GDM1 (cell line): ENCODE measurements at places on chromosomes 11 and 22.

DNA sequence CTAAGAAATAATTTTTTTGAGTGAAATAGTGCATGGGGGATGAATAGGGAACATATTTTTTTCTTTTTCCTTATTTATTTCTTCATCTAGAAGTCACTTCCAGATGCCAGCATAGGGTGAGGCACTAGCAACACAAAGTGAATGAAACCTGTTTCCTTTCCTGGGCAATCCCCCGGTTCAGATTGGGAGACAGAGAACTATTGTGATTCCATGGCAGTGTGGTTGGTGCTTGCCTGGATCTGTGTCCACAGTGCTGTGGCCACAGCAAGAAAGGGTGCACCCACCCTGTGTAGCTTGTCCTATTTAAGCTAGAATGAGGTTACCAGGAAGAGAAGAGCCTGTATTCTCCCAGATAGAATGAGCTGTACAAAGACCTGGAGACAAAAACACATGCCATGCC is 57.6 kb downstream of the SLC5A1 start:
- DNase-seq = no peak

DNA sequence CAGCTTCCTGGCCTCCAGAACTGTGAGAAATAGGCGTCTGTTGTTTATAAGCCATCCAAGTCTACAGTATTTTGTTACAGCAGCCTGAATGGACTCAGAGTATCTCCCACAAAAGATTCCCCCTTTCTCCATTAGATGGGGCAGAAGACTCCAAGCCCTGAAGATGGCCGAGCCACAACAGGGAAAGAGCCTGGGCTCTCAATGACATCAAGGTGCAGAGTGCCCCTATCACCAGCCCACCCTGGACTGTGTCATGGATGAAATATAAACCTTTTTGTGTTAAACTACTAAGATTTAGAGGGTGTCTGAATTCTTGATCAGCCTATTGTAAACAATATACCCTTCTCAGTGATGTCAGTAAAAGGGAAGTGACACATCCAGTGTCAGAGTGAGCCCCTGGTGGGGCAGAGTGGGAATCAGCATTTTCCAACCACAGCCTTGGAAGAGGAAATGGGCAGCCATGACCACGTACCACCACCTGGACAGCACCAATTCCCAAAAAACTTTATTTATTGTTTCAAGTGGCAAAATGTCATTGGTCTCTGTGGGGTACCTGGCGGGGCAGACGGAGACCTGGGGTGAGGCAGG is 25.5 kb downstream of the TNKS1BP1 start:
- DNase-seq = no peak

DNA sequence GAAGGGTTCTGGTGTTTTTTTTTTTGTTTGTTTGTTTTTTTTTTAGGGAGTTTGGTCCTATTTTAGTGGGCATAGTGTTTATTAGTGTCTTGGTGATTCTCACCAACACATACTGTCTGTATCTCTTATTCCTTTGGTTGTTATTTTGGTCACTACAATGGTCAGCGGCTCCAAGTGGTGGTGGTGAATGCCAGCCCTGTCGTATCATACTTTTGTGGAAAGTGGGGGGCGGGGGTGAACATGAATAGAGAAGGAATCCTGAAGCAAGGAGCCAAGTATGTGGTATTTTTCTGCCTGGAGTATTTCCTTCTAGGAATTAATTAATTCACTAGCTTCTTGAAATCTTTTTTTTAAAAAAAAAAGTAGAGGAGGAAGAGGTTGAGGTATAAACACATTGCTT is 79.6 kb downstream of the GRK3 start:
- no peak for DNase-seq

DNA sequence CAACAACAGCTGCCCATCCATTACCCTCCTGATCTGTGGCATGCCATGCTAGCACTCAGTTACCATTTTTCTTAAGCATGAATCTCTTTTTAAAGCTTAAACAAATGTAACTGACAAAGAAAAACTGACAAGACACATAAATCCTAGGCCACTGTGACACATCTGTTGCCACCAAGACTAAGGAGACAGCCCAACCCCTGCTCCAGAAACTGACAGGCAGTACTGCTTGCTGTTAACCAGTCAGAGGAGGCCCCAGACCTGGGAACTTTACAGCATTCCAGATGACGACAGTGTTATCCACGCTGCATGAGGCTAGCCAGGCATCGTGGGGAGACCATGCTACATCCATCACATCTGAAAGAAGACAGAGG is 33.8 kb downstream of the HIRA start:
- DNase-seq = no peak

- no peak for DNase-seq
Observed at GRCh38 chr11:70914496-70914895, 337.9 kb downstream of the SHANK2 start.

GRCh38 chr11:22244986-22245592 is 52.2 kb downstream of the ANO5 start:
- peak; percentile 3 for DNase-seq

DNA sequence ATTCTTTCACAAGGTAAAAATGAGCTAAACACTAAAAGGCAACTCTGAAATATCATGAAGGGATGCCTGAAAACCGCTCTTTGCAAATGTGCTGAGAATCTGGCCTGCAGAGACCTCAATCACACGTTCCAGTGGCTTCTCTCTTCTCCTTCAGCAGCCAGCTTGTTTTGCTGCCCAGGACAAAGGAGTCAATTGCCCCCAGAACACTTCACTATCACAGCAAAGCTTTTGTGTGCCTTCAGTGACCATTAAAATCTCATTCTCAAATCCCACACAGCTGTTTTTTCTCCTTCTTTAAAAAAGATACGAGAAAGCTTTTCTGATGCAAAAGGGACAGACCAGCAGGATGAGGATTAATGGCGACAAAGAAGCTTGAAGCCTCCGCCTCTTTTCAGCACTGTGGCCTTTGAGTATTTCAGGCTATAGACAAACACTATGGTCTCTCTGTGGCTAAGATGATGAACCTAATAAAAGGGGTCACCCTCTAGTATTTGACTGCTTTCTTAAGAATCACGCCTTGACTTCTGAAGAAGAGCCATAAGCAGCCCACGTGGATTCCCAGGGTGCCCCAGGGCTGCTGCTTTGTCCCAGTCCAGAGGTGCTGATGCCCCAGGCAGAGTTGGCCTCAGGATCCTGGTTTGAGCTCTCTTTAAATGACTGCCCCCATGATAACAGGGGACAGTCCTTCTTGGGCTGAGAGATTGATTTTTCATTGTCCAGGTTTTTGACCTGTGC is 33.4 kb upstream of the NRIP3 start:
- DNase-seq = no peak

- no peak for DNase-seq
Observed at GRCh38 chr22:38774496-38775166, 18.8 kb upstream of the SUN2 start.

DNA sequence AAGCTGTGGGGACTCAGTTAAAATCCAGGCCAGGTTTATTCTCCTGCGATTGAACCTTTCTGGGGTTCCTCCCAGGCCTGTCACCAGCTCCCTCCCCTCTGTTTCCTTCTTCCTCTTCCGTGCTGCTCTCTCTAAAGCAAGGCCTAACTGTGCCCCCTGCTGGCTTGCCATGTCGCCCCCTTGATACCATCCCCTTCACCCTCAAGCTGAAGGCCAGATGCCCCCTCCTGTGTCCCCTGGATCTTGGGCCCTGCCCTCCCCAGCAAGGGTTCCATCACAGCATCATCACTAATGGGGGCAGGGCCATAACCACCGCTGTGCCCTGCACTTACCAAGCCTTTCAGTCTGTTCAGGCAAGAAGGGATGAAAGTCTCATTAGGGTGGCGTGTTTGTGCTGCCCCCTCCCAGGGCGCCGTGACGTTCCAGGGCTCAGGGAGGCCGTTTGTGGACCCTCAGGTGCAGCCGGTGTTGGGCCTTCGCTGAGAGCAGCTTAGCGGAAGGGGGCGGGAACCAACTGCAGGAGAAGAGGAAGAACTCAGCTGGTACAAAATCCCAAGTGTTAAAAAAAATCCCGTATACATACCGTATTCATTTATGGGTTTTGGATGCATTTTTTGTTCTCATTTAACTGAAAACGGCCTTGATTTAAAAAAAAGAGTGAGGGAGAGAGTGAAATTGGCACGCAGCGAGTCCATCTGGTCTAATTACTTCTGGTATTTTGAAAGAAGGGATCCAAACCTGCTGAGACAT is 69.9 kb downstream of the MPPED1 start:
- peak; percentile 37 for DNase-seq

GRCh38 chr22:45775062-45775461 is 103.4 kb downstream of the ATXN10 start:
- no peak for DNase-seq

DNA sequence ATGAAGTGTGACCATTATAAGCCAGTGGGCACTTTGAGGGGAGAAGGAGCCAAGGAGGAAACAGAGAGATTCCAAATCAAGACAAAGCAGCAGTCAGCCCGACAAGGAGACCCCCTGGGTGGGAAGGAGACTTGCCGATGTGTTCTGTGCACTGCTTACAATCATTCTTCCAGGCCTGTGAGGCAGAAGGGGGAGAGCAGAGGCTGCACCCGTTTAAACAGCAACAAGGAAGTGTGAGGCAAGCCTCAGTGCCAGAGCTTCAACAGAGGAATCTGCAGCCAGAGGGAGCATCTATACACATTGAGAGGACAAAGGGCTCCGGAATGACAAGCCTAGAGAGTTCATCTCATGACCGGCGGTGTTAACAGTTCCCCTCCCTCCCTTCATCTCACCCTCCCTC is 121.1 kb downstream of the NXPE2 start:
- DNase-seq = no peak

- no peak for DNase-seq
Observed at GRCh38 chr22:32800158-32800882, 1.2 kb upstream of the TIMP3 start.

- no peak for DNase-seq
Observed at GRCh38 chr22:49791682-49792081, 36.0 kb downstream of the BRD1 start.

GRCh38 chr11:29251738-29252137 is 765.1 kb downstream of the KCNA4 start:
- no peak for DNase-seq

- no peak for DNase-seq
Observed at GRCh38 chr11:86511086-86511551, 136.4 kb downstream of the CCDC81 start.

- no peak for DNase-seq
Observed at GRCh38 chr11:57427727-57428082, 784 bp upstream of the SLC43A3 start.

GRCh38 chr11:88250566-88251242 is 75.5 kb upstream of the RAB38 start:
- no peak for DNase-seq

- no peak for DNase-seq
Observed at GRCh38 chr11:127576210-127576609, 575.6 kb upstream of the KIRREL3 start.

GRCh38 chr11:120801801-120802689 is 221.9 kb upstream of the TBCEL start:
- no peak for DNase-seq

GRCh38 chr22:23089010-23089409 is 18.7 kb downstream of the GNAZ start:
- DNase-seq = no peak

DNA sequence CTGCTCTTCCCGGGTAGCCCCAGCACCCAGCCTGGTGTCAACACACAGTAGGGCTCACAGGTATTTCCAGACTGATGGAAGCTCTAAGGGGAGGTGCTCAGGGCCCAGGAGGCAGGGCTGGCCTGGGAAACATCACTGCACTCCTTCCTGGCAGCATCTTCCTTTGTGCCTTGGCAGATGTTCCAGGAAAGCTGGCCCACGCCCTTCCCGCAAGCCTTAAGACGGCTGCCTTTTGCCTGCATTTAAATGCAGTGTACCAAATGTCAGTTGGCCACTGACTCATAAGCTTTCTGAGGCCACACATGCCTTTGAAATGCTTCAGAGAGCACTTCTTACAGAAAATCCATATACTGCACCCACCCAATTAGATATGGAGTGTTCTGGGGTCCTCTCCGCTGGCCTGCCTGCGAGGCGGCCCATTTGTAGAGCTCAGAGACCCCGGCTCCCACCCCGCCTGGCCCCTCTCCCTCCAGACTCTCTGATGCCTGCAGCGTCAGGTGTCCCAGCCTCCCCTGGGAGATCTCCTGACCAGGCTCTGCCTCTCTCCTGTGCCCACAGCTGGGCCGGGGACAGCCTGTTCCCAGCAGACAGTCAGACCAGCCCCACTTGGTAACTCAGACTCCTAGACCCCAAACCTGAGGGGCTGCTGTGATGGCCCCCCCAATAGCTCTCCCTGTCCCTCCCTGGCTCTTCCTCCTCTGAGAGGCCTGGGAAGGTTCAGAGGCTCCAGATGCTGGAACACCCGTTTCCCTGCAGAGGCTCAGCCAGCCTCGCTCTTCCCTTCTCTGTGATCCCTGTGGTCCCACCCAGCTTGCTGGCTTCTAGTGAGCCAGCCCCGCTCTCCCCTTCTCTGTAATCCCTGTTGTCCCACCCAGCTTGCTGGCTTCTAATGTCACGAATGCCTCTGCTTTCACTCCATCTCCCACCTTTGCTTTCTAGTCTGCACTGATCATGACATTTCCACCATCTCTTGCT is 47.6 kb upstream of the THY1 start:
- DNase-seq = no peak

DNA sequence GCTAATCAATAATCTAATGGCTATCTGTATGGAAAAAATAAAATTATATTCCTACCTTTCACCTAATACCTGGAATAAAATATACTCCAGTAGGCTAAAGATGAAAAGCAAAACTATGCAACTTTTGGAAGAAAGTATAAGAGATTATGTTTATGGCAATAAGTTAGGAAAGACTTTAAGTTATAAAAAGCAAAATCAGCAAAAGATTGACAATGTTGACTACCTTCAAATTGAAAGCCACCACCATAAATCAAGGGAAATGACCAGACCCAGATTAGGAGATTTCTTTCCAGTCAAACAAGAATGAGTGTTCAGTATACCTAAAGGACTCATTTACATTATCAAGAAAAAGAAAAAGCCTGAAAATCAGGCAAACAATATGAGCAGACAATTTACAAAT is 159.1 kb upstream of the ZBED5 start:
- DNase-seq = no peak

DNA sequence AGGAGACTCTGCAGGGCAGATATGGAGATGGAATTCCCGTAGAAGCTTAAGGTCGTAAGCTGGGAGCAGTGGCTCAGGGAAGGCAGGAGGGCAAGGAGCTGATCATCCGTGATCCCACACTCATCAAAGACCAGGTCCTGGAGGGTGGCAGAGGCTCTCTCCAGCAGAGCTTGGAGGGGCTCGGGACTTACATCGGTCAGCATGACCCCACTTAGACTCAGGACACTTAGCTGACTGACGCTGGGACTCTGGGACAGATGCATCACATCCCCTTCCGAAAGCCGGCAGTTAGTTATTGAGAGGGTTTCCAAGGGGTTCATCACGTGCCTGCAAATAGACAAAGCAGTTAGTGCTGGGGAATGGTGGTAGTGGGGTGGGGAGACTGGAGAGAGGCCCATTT is 10.7 kb downstream of the PRAME start:
- no peak for DNase-seq

GRCh38 chr22:49156662-49157285 is 670.9 kb downstream of the BRD1 start:
- DNase-seq = no peak
